ENCODE measurements at places on chromosomes 5 and 9. TPM values are rescaled to one million over a fixed set of nuclear protein-coding genes. Genes with fewer than 3 reads are reported as not detected.
A peak's percentile ranks its signal among the peaks of the same experiment; 100 is the strongest.

DNA sequence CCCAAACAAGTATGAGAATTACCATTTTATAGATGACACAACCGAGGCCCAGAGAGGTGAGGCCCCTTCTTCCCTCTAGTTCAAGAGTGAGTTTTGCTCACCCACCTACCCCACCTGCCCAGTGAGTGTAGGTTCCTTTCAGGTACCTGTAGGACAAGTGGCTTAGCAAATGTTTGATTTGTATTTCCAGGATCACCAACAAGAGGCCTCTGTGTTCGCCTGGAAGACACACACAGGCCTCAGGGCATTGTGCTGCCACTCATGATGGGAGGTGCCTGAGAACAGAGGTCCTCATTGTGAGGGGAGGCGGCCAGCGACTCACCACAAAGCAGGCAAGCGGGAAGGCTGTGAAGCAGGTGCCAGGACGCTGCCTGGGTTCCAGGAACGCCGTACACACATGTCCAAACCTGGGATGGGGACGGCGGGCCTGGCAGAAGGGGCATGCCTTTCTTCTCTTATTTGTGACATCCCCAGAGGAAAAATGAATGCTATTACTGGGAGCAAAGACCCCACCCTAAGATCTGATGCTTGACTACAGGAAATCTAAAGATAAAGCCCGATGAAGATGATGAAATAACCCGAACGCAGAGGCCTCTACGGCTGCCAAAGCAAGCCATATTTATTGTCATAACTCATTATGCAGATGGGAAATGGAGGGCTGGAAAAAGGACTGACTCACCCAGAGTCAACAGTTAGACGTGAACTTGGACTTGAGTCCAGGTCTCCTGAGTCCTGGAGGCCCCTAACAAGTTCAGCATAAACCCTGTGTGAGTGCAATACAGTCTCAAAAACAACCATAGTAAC, 60.2 kb upstream of the SLC25A51 start:
- DNase-seq = peak; percentile 87

- no peak for DNase-seq
Observed at GRCh38 chr9:107635803-107636174, 146.2 kb upstream of the KLF4 start.

DNA sequence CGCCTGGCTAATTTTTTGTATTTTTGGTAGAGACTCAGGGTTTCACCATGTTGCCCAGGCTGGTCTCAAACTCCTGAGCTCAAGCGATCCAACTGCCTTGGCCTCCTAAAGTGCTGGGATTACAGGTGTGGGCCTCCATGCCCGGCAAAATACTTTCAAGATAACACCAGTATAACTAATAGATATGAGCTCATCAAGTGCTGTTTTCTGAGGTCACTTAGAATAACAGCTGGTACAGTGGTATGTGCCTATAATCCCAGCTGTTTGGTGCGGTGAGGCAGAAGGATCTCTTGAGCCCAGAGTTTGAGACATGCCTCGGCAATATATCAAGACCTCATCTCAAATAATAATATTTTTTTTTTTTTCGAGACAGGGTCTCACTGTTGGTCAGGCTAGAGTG, 30.5 kb upstream of the CREBRF start:
- DNase-seq = no peak

NR2F1-AS1 gene
- 29.2 TPM for total RNA-seq

GRCh38 chr9:3436629-3437420, 89.0 kb downstream of the RFX3 start:
- no peak for DNase-seq

DNA sequence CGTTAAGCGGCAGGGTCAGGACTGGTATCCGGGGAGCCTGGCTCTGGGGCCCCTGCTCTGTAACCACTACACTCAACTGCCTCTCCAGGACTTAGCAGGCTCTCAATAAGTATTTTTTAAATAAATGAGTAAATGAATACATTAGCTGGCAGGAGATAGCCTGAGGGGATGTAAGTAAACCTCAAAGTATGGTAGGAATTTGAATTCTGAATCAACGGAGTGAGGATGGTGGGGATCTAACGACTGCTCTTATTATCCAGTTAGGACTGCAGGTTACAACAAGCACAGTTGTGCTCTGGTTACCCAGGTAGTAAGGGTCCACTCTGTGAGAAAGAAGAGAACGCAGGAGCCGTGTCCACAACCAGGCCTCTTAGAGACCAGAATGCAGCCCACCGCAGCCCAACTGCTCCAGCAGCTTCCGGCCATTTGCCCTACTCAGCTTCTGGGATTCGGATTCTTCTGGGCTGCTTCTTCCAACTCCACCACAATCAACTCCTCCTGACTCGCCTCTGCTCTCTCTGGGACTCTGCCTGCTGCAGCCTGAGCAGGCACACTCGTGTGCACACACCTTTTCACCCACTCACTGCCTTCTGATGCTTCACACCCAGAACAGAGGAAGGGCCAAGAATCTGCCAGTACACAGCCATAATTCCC, 52.6 kb downstream of the MED27 start:
- DNase-seq = peak; percentile 83

FAXDC2 gene
- 6.4 TPM for total RNA-seq

GRCh38 chr5:170441393-170441784, 52.2 kb upstream of the KCNMB1 start:
- DNase-seq = no peak

DNA sequence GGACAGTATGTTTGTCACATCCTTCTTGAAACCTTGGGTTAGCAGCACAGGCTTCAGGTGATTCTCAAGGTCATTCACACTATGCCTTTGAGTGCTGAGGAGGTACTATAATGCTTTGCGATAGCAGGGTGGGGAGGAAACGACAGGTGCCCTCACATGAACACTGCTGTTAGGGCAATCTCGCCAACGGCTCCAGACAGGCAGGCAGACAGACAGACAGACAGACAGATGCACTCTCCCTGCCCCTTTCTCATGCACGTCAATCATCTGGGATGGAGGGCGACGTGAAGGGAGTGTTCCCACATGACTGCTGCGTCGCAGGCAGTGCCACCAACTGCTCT, 82.9 kb downstream of the RAPGEF1 start:
- no peak for DNase-seq

DNA sequence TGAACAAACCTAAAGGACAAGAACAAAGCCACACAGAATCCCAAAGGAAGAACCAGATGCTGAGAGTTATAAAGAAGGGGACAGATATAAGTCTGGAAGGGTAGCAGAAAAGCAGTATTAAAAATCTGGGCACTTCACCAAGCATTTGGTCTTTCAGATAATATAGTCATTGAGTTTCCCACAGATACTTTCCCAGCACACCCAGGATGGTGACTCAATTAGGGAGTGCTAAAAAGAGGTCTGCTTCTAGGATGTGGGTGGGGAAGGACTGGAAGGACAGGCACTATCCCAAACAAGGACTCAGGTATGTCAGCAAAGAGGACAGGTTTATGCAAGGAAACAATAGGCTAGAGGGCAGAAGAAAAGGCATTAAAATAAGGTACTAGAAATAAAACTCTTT, 59.3 kb downstream of the DIAPH1 start:
- peak; percentile 31 for DNase-seq

DNA sequence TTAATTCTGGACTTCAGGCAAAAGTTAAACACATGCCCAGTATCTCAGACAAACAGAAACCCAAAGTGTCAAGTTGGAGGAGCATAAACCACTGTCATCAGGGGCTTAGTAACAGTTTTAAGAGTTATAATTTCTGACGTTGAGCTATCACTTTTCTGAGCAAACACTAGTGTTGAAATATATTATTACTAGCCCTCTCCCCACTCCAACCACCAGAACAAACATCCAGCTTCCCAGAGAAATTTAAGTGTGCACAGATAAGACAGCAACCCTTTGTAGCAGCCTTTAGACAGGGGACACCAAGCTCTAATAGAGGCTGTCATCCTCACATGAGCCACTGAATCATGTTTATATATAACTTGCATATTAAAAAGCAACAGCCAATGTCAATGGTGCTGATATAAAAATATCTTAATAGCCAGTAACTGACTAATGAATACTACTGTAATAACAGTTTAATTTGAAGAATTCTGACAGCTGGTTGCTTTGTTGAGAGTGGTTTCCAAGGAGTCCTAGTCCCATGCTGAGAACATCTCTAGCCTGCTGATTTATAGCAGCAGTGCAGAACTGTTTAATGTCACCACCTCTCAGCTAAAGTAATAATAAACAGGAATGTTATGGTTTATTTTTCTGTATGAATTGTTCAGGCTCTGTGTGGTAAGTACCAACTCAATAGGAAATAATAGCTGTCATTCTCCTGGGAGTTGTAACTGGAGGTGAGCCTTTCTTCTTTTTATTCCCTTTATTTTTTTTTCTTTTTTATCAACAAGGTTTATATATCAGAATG, 528.7 kb upstream of the ZNF608 start:
- no peak for DNase-seq

- no peak for DNase-seq
Observed at GRCh38 chr5:10708189-10708944, 52.7 kb downstream of the DAP start.

Measured in RPMI7951 (cell line).